ENCODE measurements at places on chromosomes 1 and 21.
A peak's percentile ranks its signal among the peaks of the same experiment; 100 is the strongest.

GRCh38 chr1:235632506-235633401 is 16.8 kb downstream of the GNG4 start:
- DNase-seq = peak; percentile 60

DNA sequence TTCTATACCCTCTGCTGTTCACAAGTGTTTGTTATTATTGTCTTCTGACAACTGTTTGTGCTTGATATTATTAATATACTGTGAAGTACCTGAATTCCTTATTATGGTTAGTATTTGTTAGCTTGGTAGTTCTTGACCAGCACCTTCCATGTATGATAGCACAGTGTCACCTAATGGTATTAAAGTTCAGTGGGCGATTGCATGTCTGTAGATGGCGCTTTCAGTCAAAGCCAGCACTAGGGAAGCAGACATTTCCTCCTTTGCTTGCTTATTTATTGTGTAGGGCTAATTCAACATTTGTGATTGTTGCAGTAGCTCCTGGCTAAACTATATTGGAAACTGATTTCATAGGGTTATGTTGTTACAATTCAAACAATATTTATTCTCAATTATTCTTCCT is 218.0 kb downstream of the ZP4 start:
- no peak for DNase-seq

DNA sequence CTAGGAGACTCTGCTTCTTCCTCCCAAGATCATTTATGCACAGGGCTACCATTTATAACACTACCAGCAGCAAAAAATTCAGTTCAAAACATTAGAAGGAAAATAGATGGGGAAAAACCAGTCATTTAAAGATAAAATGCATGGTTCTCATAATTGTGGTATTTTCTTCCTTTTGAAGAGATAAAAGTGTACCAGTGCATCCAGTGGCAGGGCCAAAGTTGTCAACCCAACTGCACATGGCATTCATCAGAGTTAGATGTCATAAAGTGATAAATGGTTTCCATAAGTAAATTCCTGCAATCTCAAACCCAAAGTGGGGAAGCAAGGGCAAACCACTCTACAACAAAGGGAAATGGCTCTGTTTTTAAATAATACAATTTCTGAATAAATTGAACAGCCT is 119.1 kb upstream of the DMRTA2 start:
- DNase-seq = no peak

DNA sequence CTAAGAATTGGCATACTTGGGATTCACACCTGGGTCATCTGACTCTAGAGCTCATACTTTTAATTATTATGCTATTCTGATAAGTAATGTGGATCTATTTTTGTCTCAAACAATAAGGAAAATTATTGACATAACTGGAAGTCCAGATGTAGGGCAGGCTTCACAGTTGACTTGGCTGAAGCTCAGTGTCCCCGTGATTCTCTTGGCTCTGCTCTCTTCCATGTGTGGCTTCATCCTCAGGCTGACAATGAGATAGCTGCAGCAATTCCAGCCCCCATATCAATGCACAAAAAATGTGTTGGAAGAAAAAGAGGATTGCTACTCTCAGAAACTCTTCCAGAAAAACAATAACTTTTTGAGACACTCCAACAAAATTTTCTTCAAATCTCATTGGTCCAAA is 23.8 kb downstream of the HSD11B1 start:
- DNase-seq = no peak

- DNase-seq = no peak
Observed at GRCh38 chr1:239841631-239842030, 250.1 kb upstream of the FMN2 start.

Measured in kidney capillary endothelial cell (primary cell).